ENCODE measurements at places on chromosomes 2 and 18.
A peak's percentile ranks its signal among the peaks of the same experiment; 100 is the strongest.

GRCh38 chr2:19675003-19675629 is 226.7 kb downstream of the TTC32 start:
- H3K27ac ChIP-seq, result no peak overlapping the region
- H3K36me3 ChIP-seq, result no peaks in the 10 kb centered on the region
- DNase-seq, result no peak
- no peak overlapping the region for H3K4me3 ChIP-seq
- H3K4me1 ChIP-seq, result no peaks in the 10 kb centered on the region

DNA sequence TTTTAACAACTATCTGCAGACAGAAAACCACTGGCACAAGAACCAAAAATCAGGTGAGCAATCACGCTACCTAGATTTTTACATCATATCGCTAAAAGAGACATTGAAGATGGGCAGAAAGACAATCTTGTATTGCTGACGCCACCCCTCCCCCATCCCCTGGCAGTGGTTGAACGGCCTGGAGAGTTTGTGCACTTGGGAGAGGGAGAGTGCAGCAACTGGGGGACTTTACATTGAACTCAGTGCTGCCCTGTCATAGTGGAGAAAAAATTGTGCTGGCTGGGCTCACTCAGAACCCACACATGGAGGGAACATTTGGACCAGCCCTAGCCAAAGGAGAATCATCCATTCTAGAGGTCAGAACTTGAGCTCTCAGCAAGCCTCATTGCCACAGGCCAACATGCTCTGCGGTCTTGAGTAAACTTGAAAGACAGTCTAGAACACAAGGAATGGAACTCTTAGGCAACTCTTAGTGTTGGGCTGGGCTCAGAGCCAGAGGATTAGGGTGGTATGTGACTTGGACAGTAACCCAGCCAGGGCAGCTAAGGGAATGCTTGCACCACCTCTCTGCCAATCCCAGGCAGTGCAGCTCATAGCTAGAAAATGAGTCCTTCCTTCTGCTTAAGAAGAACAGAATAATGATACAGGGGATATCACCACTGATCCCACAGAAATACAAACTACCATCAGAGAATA is 220.0 kb upstream of the CYP26B1 start:
- H3K4me3 ChIP-seq, result no peak overlapping the region
- no peaks in the 10 kb centered on the region for H3K36me3 ChIP-seq
- no peak overlapping the region for H3K27ac ChIP-seq
- DNase-seq, result peak; percentile 51
- no peaks in the 10 kb centered on the region for H3K27me3 ChIP-seq

DNA sequence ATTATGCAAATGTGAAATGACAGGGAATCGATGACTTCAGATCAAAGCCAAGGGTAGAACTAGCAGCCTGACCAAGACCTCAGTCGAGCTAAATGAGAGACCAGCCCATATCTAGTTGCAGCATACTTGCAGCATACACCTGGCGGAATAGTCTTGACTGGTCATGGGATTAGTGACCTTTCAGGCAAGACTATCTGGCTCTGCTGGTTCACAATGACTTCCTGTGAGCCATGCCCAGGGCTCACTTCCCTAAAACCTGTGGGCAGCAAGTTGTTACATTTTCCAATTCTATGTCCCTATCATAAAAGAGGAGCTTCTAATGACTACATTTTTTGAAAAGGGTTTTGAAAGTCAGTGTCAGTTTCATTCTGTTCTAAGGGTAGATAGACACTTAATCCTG is 1624.9 kb upstream of the CELF4 start:
- no peak overlapping the region for H3K27ac ChIP-seq
- H3K36me3 ChIP-seq, result no peaks in the 10 kb centered on the region
- DNase-seq, result no peak

DNA sequence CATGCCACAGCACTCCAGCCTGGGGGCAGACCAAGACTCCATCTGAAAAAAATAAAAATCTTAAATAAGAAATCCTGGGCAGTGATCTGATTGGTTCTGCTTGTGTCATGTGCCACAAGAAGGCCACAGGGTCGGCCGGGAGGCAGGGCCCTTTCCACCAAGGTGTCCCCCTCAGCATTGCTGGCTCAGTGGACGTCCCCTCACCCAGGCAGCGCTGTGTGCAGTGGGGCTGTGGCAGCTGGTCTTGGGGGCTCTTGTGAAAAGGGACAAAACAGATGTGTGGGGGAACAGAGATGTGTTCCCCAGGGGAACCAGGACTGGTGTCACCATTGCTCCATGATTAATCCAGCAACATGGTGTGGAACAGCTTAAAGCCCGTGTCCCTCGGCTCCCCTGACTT is 60.5 kb downstream of the HS6ST1 start:
- H3K27me3 ChIP-seq, result no peaks in the 10 kb centered on the region
- no peak overlapping the region for H3K4me3 ChIP-seq
- H3K4me1 ChIP-seq, result no peaks in the 10 kb centered on the region
- no peaks in the 10 kb centered on the region for H3K36me3 ChIP-seq
- DNase-seq, result no peak

GRCh38 chr18:46097431-46097800 is 680 bp downstream of the ATP5F1A start:
- H3K4me1 ChIP-seq, result no peaks in the 10 kb centered on the region
- peak overlapping the region; percentile 57 for H3K4me3 ChIP-seq
- peak overlapping the region; percentile 77 for H3K27ac ChIP-seq
- no peaks in the 10 kb centered on the region for H3K36me3 ChIP-seq
- no peaks in the 10 kb centered on the region for H3K27me3 ChIP-seq
- DNase-seq, result no peak

DNA sequence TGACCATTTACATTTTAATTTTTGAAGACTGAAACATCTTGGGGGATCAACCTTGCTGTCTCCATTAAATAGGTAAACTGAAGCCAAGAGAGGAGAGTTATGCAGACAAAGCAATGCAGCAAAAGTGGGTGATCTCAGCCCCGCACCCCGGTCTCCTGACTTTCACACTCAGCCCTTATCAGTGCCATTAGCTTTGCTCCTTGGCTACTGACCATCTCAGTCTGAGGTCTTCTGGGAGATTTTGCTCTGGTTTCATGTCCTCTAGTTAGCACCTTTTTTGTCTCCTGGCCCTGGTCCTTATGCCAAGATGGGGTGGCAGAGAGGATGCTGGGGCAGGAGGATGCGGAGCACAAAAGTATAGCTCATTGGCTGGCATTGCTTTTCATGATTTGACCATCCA is 61.4 kb downstream of the SETBP1 start:
- H3K4me1 ChIP-seq, result no peaks in the 10 kb centered on the region
- H3K27me3 ChIP-seq, result no peaks in the 10 kb centered on the region
- no peaks in the 10 kb centered on the region for H3K36me3 ChIP-seq
- H3K4me3 ChIP-seq, result no peak overlapping the region
- no peak for DNase-seq
